Activated naive CD8-positive, alpha-beta T cell treated with anti-CD3 and anti-CD28 coated beads, Interleukin-2, amount 10 ng/mL, durations not matched to agents 7 days and 5 days (primary cell): ENCODE measurements at places on chromosomes 11 and 22.

DNA sequence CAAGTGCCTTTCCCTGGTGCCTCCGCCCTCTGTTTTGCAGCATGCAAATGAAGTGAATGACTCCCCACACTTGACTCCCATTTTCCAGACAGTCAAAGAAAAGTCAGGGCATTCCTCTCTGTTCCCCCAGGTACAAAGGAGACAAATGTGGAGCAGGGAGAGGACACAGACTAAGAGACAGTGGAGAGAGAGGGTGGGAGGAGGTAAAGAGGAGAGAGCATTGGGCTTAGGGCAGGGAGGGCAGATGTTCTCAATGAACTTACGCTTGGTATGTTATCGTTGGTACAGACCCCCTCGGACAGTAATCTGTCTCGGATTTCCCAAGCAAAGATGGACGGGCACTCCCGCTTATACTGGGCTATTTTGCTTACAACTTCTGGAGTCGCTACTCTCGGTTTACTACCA lies 9.8 kb downstream of the PAX6 start:
- no peak for DNase-seq

- DNase-seq, result no peak
These were observed 28.6 kb downstream of the RIBC2 start for GRCh38 chr22:45442116-45442515.

DNA sequence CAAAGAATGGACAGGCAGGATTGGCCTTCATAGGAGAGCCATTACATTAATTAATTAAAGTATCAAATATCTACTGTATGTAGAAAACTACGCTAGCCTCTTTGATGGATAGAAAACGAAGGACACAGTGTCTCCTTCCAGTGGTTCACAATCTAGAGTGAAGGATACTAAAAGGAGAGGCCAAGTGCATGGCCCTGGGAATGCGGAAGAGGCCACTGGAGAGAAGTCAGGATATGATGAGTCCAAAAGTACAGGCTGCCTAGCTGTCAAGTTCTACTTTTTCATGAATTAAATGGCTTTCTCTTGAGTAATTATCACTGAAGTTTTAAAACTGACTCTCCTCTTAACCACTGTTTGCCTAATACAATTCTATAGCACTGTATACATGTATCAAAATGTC lies 41.9 kb downstream of the ATG16L2 start:
- DNase-seq, result no peak

DNA sequence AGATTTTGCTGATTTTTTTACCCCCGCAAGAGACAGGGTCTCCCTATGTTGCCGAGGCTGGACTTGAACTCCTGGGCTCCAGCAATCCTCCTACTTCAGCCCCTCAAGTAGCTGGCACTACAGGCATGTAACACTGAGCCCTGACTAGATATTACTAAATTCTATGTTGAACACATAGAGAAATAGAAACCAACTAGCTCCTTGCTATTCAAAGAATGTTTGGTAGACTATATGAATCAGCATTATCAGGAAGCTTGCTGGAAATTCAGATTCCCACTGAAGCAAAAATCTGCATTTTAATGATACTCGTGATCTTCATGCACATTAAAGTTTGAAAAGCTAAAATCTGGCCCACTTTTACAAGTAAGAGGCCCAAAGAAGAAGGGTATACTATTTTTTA lies 11.9 kb downstream of the TMEM41B start:
- no peak for DNase-seq

DNA sequence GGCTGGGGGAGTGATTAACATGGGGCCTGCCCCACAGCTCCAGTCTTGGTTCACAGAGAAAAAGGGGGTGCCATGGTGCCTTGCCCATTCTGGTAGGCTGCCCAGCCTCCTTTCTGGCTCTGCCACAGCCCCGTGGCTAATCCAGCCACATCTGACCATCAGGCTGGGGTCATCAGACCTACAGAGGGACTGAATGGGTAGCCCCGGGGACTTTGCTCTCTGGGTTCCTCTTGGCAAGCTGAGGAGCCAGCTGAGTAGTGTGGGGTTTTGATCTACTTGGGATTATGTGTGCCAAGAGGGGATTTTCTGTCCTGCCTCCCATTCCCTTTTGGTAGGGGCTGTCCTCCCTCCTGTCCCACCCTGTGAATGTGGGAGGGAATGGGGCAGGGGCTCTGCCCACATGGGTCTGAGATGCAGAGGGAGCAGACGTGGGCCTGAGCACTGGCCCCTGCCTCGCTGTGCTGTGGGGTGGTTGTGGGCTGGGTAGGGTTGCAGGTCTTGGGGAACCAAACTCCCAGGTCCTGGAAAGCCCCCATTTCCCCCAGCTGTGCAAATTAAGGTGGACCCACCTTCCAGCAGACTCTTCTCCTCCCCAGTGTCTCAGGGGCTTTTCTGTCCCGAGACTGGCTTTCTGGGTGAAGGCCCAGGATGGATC lies 32.0 kb downstream of the CD82 start:
- DNase-seq, result no peak

DNA sequence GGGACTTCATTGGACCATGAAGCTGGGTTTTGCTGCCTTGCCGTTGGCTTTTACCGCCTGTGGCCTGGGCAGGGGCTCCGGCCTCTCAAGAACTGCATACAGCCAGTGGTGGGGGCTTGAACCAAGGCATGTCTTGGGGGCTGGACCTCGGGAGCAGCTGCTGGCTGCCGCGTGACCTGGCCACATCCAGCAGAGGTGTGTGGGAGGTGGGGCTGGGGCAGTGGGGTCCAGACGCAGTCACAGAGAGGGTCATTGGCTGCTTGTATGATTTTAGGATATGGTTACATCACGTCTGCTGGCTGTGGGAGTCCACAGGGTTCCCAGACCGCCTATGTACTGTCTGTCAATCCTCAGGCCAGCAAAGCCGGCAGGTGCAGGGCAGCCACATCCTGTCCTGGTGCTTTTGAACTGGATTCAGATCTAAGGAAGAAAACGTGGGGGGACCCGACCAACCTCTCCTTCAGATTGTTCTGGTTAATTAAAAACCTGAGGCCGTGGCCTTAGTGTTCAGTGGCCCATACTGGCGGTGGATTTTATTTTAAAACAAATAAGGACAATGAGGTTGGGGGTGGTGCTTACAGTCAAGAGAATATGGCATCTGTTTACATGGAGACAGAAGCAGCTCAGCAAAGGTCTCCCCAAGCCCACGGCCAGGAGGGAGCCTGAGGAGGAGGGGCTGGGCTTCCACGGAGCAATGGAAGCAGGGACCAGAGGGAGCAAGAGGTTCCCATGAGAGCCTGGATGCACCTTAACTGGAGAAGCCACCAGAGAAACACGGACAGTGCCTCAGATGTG lies 426.0 kb downstream of the TBC1D22A start:
- peak; percentile 8 for DNase-seq

- no peak for DNase-seq
These were observed 1.2 kb downstream of the LRRC56 start for GRCh38 chr11:538431-539051.

DNA sequence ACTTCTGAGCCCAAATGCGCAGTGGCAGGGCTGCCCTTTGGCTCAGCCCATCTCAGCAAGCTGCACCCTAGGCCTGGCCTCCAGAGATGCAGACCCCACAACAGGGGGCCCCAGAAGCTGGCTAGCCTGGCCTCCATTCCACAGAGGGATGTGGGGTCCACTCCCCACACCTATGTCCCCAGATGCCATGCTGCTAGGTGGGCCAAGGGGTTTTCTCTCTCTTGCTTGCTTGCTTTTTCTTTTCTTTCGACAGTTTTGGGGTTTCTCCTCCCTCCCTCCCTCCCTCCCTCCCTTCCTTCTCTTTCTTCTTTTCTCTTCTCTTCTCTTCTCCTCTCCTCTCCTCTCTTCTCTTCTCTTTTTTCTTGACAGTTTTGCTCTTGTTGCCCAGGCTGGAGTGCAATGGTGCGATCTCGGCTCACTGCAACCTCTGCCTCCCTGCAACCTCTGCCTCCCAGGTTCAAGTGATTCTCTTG lies 9.6 kb downstream of the SCARF2 start:
- no peak for DNase-seq

- DNase-seq, result no peak
These were observed 50.5 kb downstream of the SCUBE1 start for GRCh38 chr22:43292630-43293018.

GRCh38 chr11:27391331-27392015 lies 28.5 kb upstream of the CCDC34 start:
- DNase-seq, result no peak

GRCh38 chr11:11022125-11022730 lies 164.4 kb upstream of the ZBED5 start:
- DNase-seq, result no peak

GRCh38 chr11:117096201-117096991 lies 1.8 kb downstream of the SIK3 start:
- DNase-seq, result peak; percentile 41

- DNase-seq, result no peak
These were observed 61.1 kb downstream of the CACNA1I start for GRCh38 chr22:39631381-39632286.

GRCh38 chr22:40482391-40482790 lies 112.0 kb downstream of the SGSM3 start:
- no peak for DNase-seq

DNA sequence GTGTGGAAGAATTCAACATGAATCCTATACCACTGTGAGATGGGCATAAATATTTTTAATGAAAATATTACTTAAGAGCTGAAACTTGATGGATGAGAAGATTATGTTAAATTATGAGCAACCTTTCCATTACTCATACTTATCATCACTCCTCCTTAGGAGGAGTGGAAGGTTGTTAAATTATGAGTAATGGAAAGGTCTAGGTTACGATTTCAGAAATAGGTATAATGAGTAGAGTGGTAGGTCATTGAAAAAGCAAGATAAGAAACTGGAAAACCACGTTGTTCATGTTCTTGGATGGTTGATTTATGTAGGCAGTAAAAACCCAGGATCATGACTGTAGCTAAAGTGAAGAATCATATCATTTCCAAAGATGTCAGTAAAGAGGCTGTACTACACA lies 973.2 kb upstream of the RAG2 start:
- no peak for DNase-seq

DNA sequence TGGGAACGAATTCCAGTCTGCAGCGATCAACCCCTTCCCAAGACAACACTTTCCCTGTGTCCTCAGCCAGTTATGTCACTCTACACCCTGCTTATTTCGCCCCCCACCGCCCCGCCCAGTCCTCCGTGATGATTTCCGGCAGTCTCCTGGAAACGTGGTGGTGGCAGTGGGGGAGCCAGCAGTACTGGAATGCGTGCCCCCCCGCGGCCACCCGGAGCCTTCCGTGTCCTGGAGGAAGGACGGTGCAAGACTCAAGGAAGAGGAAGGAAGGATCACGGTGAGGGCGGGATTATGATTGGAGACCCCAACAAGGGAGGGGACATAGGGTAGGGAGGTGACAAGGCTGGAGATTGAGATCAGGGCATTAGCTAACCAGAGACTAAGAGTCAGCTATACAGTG lies 4.1 kb downstream of the ROBO3 start:
- DNase-seq, result no peak

GRCh38 chr11:11580841-11581411 lies 40.9 kb downstream of the GALNT18 start:
- no peak for DNase-seq

- peak; percentile 79 for DNase-seq
These were observed 17.1 kb upstream of the RBM4B start for GRCh38 chr11:66694732-66695207.

GRCh38 chr11:96001037-96001436 lies 77.1 kb upstream of the MTMR2 start:
- DNase-seq, result no peak

DNA sequence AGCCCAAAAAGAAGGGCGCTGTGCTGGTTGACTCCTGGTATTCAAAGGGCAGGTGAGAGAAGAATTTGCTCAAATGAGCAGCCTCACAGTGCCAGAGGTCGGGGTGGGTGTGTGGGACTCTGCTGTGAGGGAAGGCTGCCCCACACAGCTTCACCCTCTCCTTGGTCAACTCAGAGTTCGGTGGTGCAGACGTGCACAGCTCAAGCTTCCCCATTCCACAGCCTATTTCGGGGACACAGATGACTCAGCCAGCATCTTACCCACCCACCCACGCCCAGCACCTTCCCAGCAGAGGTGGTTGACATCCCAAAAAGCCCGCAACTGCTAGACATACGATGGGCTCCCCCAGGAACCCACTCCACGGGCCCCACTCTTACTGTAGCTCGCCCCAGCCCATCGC lies 46.5 kb upstream of the CCND1 start:
- DNase-seq, result no peak
